DMS 273 treated with DMSO at 0.1 percent for 48 hours (cell line): ENCODE measurements at places on chromosomes 16 and 17.

DNA sequence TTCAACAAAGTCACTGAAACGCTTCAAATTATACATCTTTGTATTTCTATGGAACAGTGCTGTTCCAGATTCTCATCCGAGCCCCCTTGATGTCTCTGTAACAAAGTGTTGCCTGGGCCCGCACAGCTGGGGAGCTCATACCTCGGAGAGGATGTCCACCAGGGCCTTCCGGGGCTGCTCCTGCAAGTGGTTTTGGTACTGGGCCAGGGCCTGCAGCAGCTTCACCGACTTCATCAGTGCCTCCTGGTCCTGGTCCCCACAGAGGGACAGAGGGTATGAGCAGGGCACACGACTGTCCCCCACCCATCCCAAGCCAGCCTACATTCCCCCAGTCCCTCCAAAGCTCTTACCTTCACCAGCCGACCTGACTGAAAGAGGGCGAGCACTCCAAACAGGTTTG, 1.5 kb downstream of the MYBBP1A start:
- no peak for DNase-seq

GRCh38 chr16:47970291-47970931, 185.4 kb downstream of the ABCC12 start:
- DNase-seq: no peak

DNA sequence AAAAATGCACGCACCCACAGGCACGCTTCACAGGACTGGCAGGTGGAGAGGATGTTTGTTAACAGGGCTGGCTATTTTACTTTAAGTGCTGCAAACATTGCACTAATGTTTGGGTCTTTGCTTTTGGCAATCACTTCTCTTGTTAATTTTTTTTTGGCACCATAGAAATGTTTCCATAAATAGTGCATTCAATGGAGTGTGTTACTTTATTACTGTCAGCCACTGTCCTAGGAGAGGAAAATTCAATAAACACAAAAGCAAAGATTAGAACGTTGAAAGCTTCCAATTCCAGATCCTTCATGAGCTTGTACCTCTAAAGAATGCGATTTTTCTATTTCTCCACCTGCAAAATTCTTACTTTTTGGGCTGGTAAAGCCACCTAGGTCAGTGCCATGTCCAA, 743.5 kb downstream of the WWOX start:
- no peak for DNase-seq

GRCh38 chr17:67686241-67686640, 31.5 kb upstream of the NOL11 start:
- DNase-seq: no peak

- peak; percentile 85 for DNase-seq
These were observed 19.6 kb downstream of the SNN start for GRCh38 chr16:11687601-11688519.

GRCh38 chr16:5911241-5911640, 813.6 kb upstream of the EEF2KMT start:
- no peak for DNase-seq

GRCh38 chr17:49691677-49692191, 13.8 kb upstream of the SPOP start:
- DNase-seq: no peak

DNA sequence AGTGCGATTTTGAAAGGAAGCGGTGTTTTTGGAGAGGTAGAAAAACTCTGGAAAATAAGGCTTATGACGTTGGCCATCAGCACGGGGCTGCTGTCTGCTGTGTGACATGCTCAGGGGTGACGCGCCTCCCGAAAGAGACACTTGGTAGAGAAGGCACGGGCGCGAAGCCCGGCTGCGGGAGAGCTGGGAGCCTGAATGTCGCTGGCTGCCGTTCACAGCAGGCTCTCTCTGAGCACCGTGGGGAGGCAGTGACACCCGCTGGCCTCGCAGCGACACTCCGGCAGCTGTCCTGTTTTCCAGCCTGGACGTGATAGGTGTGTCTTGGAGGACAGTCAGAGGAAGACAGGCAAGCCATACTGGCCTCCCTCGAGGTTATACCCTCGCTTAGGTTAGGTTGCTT, 759.1 kb upstream of the RBFOX1 start:
- no peak for DNase-seq

DNA sequence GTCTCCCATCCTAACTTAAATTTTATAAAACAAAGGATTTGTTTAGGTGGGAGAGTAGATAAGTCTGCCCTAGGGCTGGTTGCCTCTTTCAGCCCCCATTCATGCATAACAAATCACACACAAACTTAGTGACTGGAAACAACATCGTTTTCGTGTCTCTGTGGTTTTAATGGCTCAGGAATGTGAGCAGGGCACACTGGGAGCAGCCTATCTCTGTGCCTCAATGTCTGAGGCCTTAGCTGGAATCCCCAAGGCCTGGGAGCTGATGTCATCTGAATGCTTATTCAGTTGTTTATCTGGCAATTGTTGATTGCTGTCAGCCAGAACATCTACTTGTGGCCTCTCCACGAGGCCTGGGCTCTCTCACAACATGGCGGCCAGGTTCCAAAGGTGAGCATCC, 101.9 kb upstream of the HSBP1 start:
- DNase-seq: no peak

DNA sequence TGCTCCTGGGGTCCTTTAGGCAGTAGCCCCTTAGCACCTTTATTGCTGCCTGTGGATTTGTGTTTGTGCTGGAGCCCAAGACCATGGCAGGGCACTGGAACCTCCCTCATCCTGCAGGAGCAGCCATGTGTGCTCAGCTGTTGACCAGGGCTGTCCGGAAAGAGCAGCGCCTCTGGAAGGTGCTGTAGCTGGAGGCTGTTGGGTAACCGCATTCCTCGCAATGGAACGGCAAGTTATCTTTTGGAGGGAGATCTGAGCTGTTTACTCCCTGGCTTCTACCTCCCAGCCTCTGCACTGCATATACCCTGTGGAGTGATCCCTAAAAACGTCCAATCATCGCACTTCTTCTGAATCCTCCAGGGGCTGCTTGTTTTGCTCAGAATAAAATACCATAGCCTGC, 291.0 kb downstream of the SNX29 start:
- DNase-seq: no peak

GRCh38 chr17:62892061-62892675, 73.9 kb upstream of the TANC2 start:
- no peak for DNase-seq

- peak; percentile 77 for DNase-seq
These were observed 5.8 kb upstream of the RARA start for GRCh38 chr17:40303009-40303657.

DNA sequence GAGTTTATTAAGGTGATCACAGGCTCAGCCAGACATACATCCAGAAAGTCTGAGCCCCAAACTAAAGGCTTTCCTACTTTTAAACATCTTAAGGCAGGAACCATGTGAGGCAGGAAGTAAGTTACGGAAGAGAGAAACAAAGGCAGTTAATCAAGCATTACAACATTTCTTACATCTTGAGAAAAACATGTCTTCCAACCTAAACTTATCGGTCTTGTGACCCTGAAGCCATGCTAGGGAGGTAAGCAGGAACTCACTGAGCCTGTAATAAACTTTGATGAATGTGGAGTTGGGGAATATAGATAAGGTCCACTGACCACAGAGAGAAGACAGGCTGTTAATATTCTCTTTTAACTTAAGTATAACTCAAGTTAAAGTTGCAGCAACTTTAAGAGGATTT, 3.5 kb upstream of the ACSM3 start:
- no peak for DNase-seq
